ENCODE measurements at places on chromosomes 7 and 10.

- no peak for DNase-seq
Observed at GRCh38 chr10:79191951-79192676, 123.3 kb downstream of the ZMIZ1 start.

GRCh38 chr10:87861566-87861952 is 1.8 kb downstream of the KLLN start:
- DNase-seq: no peak

- no peak for DNase-seq
Observed at GRCh38 chr10:3530783-3531645, 254.0 kb downstream of the KLF6 start.

GRCh38 chr7:25663877-25664276 is 435.6 kb upstream of the NPVF start:
- DNase-seq: no peak

DNA sequence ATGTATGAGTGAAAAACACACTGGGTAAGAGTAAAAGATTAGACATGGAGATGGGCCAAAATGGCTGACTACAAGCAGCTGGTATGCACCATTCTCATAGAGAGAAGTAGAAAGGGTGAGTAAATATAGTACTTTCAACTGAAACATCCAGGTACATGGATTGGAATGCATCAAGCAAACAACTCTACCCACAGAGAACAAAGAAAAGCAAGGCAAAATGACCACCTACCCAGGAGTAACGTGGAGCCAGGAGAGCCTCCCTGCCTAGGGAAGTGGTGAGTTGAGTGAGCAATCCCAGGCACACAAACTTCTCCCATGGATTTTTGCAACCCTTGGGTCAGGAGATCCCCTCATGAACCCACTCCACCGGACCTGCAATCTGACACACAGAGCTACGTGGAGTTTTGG is 212.8 kb downstream of the PTN start:
- no peak for DNase-seq

- no peak for DNase-seq
Observed at GRCh38 chr7:22694597-22695207, 32.3 kb upstream of the IL6 start.

GRCh38 chr7:142301299-142301698 is 43.4 kb upstream of the PRSS58 start:
- no peak for DNase-seq

DNA sequence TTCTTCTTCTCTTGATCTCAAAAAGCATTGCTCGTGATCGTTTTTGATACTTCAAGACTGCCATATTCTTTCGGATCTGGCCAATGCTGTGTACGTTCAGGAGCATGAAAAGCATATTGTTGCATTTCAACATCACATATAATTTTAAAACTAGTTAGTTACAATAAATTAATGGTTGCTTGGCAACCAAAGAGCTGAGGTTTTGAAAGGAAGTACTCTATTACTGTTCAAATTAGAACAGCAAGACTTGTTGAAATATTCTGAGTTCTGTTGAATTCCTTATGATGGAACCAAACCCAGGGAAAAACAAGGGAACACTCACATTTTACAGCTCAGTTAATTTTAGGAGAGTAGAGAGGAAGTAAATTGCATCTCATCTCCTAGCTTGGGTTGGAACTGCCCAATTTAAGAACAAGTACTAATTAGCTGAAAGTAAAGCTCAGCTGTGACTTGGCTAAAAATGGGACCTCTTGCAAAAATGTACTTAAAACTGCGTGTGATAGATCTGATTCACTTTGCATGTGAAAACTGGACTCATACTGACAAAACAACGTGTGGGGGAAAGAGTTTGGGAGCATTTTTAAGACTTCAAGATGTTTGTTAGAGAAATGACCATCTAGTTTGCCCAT is 21.2 kb downstream of the OR9A2 start:
- DNase-seq: no peak

DNA sequence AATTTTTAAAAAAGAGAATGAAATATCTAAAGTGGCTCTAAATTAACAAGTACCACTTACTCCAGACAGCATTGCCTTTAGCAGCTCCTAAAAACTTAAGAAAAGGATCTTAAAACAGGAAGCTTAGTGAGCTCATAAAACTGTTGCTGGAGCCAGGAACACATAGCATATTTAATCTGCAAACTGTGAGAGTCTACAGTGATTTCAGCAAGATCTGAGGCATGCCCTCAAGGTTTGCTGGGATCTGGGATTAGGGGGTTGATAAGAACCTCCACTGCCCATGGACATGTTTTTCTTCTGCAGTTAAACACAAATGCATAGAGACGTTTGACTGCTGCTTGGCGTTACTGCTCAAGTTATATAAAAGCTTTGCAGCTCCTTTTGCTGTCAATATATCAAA is 3.8 kb downstream of the GLI3 start:
- DNase-seq: no peak

DNA sequence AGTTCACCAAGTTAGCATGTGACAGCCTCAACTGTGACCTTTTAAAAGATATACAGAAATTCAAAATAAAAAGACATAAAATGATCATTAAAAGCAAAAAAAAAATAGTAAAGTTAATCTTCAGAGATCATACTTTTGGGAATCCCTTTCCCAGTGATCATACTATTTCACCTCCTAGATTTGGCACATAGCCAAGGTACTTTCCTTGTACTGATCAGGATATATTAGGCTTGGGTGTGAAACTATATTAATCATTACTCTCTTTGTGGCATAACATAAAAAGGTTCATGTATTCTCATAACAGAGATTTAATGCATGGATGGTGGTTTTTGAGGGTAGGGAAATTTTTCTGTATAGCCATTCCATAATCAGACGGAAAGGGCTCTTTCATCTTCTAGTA is 109.6 kb upstream of the ZWINT start:
- DNase-seq: no peak

DNA sequence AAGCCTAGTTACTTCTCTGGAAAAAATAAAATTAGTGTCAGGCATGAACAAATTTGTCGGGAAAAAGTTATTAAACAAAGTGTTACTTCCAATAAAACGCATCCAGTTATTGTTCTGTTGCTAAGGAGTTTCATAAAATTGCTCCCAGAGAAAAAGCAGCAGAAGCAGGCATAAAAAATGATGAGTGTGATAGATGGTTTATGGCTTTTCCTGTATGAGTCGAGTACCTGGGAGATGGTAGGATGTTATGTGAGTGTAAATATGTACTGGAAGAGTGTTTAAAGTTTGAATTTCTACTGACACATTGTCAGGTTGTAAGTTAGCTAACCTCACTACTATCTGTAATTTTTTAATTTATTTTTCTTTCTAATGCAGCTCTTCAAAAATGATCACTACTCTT is 390.7 kb downstream of the ARL4A start:
- no peak for DNase-seq

DNA sequence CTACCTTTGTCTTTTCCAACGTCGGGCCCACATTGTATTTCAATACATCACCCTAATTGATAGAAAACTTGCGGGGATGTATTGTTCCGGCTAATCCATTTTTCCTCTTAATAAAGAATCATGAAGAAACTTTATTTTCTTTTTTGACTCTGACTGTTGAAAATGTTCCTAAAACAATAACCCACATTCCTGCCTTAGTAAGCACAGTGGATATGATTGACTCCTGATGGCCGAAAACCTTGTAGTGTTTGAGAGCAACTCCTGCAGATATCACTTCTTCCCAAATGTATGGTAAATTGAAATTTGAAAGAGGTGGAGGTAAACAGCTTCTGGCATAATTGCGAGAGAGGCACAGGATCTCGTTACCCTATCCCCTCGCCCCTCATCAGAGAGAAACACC is 65.7 kb downstream of the BICC1 start:
- no peak for DNase-seq

GRCh38 chr10:107790271-107790670 is 625.8 kb upstream of the SORCS1 start:
- DNase-seq: no peak

- no peak for DNase-seq
Observed at GRCh38 chr7:95874541-95875265, 102.3 kb downstream of the DYNC1I1 start.

- no peak for DNase-seq
Observed at GRCh38 chr10:8389630-8390029, 335.1 kb downstream of the GATA3 start.

- no peak for DNase-seq
Observed at GRCh38 chr10:107666214-107666613, 501.7 kb upstream of the SORCS1 start.

DNA sequence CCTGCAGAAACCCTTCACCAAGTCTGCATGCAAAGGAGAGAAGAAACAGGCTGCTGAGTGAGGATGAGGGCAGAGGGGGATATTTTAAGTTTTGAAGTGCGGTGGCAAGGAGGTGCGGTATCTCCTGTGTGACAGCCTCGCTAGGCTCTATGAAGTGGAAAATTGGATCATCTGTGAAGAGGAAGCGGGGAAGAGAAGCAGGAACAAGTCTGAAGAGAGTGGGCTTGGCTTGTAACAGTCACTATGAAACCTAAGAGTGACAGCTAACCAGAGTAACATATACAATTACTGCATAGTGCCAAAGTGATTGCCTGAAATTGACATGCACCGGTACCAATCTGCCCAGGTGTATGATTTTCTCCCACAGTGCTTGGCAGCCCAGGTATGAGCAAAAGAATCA is 287.5 kb upstream of the KLF14 start:
- DNase-seq: no peak

DNA sequence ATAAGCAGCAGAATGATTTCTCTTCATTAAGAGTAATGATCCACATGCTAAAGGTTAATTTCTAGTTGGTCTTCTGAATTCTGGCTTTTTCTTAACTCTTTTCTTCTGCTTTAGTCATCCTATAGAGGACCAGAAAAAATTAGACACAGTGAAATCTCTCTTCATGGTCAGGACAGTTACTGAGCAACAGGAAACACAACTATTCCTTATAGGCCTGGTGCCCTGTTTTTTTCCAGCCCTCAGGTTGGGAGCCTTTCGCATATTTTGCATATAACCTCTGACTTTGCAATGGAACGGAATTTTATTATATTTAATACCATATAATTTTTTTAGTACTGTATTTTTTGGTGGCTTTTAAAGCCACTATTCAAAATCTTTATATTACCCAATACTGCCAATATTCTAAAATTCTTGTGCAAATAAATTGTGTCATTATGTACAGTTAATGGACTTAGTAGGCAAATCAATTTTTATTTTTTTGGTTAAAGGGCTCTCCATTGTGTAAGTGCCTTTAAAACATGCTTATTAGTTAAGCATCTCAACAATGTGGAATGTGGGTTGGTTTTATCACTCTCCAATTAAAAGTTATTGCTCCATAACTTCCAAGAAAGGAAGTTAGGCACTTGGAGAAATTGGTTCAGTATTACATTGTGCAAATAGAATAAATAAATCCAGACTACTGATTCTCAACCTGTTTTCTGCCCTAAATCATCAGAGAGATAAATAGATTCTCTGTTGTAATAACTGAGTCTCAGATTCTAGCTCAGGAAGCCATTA is 22.5 kb downstream of the ARL4A start:
- no peak for DNase-seq

GRCh38 chr7:47153058-47153457 is 428.9 kb downstream of the TNS3 start:
- DNase-seq: no peak

- no peak for DNase-seq
Observed at GRCh38 chr10:52030051-52030790, 283.9 kb upstream of the DKK1 start.

DNA sequence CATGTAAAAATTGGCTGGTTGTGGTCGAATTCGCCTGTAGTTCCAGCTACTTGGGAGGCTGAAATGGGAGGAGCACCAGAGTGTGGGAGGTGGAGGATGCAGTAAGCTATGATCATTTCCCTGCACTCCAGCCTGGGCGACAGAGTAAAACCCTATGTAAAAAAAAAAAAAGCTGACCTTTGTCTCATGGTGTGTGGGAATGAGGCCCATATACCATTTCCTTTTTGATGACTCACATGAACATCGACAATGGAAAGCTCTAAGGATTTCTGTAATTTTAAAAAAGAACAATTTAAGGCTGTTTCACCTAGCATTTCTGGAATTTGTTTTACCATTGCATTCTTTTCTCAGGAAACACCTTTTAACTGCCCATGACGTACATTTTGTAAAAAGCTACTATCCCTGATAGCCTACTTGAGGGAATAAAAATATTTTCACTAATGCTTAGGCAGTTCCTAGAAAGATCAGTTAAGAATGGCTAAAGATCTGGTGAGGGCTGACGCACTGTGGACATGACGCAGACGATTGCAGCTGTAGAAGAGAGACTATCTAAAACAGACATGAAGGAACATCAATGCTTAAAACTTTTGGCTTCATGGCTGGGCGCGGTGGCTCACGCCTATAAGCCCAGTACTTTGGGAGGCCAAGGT is 400.6 kb upstream of the IGFBP3 start:
- DNase-seq: no peak

GRCh38 chr7:114084002-114084471 is 165.2 kb upstream of the PPP1R3A start:
- no peak for DNase-seq

- no peak for DNase-seq
Observed at GRCh38 chr10:35928748-35929147, 286.7 kb upstream of the FZD8 start.

All from activated T-cell treated with anti-CD3 and anti-CD28 coated beads, Interleukin-2, amount 50 U/mL, for 48 hours (primary cell).